ENCODE measurements at places on chromosomes 5 and 9.

DNA sequence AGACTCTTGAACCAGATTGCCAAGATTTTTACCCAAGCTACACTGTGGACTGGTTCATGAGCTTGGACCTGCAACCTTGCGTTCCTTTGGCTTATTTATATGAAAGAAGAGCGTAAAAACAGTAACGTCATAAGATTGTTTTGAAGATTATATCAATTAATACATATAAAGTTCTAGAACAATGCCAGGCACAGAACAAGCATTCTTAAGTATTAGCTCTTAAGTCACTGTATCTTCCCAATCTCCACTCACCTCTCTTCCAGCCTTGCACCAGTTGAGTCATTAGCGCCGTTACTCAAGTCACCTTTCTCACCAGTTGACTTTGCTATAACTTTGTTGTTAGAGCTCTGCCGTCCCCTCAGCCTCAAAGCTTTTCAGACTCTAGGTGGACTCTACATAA, 415.7 kb downstream of the PLK2 start:
- no peaks in the 10 kb centered on the region for H3K27me3 ChIP-seq
- DNase-seq, result no peak
- H3K27ac ChIP-seq, result no peak overlapping the region
- no peaks in the 10 kb centered on the region for H3K4me1 ChIP-seq

GRCh38 chr5:39541920-39542319, 117.1 kb upstream of the DAB2 start:
- no peaks in the 10 kb centered on the region for H3K27me3 ChIP-seq
- H3K27ac ChIP-seq, result no peak overlapping the region
- peaks cover 6% of the 10 kb centered on the region for H3K4me1 ChIP-seq
- DNase-seq, result no peak

GRCh38 chr9:87451149-87451548, 46.5 kb upstream of the DAPK1 start:
- no peaks in the 10 kb centered on the region for H3K36me3 ChIP-seq
- no peak for DNase-seq
- no peaks in the 10 kb centered on the region for H3K27me3 ChIP-seq
- no peak overlapping the region for H3K27ac ChIP-seq
- no peak overlapping the region for H3K4me3 ChIP-seq

DNA sequence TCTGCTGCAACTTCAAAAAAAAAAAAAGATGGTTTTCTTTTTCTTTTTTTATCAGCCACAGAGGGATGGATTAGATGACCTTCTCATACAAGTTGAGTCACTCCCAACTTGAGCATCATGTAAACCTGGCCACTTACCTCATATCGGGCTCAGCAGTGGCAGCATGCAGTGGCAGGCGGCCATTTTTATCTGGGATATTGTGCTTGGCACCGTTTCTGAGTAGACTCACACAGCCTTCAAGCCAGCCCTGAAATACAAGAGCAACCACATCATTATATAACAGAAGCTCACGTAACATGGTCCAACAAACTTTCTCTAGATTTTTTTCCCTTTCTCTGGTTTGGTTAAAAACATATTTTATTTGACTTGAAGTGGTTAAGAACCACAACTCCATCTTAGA, 62.6 kb downstream of the ANKRD55 start:
- peaks cover 28% of the 10 kb centered on the region for H3K4me1 ChIP-seq
- H3K36me3 ChIP-seq, result no peaks in the 10 kb centered on the region
- no peak for DNase-seq
- no peak overlapping the region for H3K27ac ChIP-seq

- no peaks in the 10 kb centered on the region for H3K36me3 ChIP-seq
- DNase-seq, result peak; percentile 18
- peaks cover 30% of the 10 kb centered on the region for H3K4me1 ChIP-seq
- H3K27me3 ChIP-seq, result no peaks in the 10 kb centered on the region
- H3K27ac ChIP-seq, result 0 out of 2 replicates have a peak overlapping the region, but pooled peaks have one; percentile 2
Observed at GRCh38 chr5:141919218-141920119, 4.2 kb upstream of the DELE1 start.
